ENCODE measurements at places on chromosomes 3 and 15.

- DNase-seq: no peak
Observed at GRCh38 chr3:98612587-98612986, 19.2 kb upstream of the CPOX start.

DNA sequence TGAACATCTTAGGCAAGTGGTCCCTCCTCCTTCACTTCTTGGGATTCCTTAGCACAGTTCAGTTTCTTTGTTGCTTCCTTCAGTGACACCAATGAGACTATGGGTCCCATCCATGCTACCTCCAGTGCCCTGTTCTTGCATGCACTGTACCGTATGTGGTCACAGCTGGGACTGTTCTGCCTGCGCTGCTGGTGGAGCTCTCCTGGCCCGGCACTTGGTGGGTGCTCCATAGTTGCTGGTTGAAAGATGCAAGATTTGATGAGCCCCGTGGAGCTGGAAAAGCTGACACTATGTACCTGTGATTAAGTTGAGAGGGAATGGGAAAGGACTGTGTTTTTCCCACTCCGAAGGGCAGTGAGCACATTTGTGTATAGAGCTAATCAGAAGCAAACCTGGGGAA lies 397.8 kb downstream of the LRTM1 start:
- no peak for DNase-seq

GRCh38 chr15:79282371-79283251 lies at the start of gene ANKRD34C:
Gene ANKRD34C, plus strand, starts transcription at chr15:79282722. Its CDS starts 10,563 bp downstream, at chr15:79293285.
- DNase-seq: no peak

- DNase-seq: no peak
Observed at GRCh38 chr15:77537006-77537405, 95.7 kb downstream of the LINGO1 start.

DNA sequence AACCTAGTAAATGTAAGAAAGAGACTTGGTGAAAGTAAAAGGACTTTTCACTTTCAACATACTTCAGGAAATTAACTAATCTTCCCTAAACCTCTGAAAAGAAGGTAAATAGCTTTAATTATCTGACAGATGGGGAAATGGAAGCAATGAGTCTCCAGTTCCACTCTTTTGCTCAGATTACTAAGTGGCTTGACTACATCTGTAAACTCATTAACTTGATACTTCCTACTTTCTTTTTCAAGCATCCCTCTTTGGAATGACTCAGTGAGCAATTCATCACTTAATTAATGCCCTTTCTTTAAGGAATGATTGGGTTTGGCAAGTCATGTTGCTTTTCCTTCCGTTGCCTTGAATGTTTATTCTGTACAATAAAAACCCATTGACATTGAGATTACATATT lies 234.2 kb downstream of the GRM7 start:
- DNase-seq: no peak

DNA sequence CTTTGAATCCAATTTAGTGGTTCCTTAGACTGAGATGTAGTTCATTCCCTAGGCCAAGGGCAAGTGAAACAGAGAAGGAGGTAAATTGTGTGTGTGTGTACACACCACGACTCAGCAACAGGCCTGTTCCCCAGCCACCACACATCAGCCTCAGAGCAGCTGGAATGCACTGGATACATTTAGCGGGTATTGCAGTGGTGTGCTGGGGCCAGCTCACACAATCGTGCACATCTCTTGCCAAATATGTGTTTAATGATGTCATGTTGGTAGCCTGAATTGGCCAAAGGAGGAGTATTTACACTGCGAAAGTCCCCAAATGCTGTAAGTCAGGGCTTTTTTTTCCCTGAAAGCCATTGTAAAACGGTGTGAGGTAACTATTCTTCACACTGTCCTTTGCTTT lies 82.3 kb downstream of the RBPMS2 start:
- DNase-seq: no peak

DNA sequence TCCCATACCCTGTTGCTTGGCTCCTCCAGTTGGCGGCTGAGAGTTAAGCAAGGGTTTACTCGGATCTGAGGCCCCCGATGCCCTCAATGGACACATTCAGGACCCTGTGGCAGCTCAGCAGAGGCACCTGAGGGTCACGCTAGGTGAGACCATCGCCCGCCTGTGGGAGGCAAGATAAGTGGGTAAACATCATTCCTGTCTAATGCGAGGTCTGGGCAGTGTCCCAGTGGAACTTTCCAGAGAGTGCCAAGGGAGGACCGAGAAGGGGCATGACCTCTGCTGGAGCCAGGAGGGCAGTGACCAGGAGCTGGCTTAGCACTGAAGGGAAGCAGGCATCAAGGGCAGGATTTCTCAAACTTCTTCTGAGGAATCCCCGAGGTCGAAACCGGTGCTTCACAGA lies 65.4 kb upstream of the SEC61A1 start:
- DNase-seq: no peak

DNA sequence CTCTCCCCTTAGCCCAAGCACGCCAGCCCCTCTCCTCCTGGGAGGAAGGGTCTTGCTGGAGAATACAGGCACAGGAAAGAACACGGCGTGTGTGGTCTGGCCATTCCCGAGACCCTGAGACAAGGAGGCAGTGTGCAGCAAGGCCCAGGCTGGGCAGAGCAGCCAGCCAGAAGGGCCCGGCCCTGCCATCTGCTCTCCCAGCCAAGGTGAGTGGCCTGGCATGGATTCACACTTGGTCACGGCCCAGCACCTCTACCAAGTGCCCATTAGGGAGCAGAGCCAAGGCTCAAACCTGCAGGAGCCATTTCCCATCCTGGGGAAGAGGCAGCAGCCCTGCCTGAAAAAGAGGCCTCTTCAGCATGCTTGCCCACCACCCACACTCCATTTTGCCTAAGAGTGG lies 28.6 kb downstream of the MEGF11 start:
- no peak for DNase-seq

DNA sequence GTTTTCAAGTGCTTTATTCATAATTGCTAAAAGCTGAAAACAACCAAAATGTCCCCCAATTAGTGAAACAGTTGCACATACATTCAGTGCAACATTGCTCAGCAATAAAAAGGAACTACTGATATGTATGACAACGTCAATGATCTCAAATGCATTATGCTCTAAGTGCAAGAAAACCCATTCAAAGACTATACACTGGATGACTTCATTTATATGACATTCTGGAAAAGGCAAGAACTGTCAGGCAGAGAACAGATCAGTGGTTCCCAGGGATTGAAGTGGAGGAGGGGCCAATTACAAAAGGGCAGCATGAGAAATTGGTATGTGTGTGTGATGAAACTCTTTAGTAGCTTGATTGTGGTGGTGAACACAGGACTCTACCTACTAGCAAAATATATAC lies 585.6 kb downstream of the TBL1XR1 start:
- no peak for DNase-seq

DNA sequence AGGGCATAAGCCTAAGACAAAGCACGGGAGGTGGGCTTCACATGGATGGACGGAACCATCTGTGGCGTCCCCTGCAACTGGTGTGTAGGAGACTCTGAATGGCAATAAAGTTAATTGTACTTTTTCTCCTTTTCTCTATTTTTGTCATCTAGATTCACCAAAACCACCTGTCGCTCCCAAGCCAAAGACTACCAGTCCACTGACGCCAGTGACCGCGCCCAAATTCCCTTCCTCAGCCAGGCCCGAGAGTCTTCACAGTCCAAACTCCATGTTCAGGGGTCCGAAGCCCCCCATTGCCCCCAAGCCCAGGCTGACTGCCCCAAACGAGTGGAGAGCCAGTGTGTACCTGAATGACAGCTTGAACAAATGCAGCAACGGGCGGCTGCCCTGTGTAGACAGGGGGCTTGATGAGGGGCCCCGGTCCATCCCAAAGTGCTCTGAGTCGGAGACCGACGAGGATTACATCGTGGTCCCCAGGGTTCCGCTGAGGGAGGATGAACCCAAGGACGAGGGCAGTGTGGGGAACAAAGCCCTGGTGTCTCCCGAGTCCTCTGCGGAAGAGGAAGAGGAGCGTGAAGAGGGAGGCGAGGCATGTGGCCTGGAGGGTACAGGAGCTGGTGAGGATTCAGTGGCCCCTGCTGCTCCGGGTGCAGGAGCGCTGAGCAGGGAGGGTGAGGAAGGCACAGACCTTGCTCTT lies at the start of gene FGD5:
Gene FGD5, plus strand, starts transcription at position 159 of the 697 bp plus-strand sequence. Its CDS starts 110 bp downstream, at position 269.
- no peak for DNase-seq

DNA sequence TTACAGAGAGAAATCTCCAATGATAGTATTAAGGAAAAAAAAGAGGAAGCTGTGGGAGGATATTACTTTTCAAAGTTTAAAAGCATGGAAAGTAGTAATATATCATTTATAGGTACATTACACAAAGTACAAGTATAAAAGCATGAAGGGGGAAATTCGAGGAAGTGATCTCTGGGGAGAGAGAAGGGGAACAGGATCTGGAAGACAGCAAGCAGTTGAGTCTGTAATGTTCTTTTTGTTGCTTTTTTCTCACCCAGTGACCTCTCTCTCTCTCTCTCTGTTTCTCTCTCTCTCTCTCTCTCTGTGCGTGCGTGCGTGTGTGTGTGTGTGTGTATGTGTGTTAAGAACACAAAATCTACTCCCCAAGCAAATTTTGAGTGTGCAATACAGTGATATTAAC lies 10.2 kb downstream of the C3orf20 start:
- no peak for DNase-seq

GRCh38 chr3:177465257-177465642 lies 268.0 kb upstream of the TBL1XR1 start:
- DNase-seq: no peak

GRCh38 chr3:114212646-114213045 lies 24.7 kb downstream of the ZNF80 start:
- no peak for DNase-seq

Measured in A549 (cell line).